ENCODE measurements at places on chromosomes 4 and X. TPM values are rescaled to one million over a fixed set of nuclear protein-coding genes. Genes with fewer than 3 reads are reported as not detected.
A peak's percentile ranks its signal among the peaks of the same experiment; 100 is the strongest.

Gene ARAP2
- total RNA-seq: 14.3 TPM

Gene MAP7D2
- total RNA-seq: 0.64 TPM

Gene PNMA5
- not detected for total RNA-seq

Gene PRDM5
- total RNA-seq: 10.3 TPM

Gene PRSS12
- total RNA-seq: 12.9 TPM

Gene PRKG2
- 1.1 TPM for total RNA-seq

DNA sequence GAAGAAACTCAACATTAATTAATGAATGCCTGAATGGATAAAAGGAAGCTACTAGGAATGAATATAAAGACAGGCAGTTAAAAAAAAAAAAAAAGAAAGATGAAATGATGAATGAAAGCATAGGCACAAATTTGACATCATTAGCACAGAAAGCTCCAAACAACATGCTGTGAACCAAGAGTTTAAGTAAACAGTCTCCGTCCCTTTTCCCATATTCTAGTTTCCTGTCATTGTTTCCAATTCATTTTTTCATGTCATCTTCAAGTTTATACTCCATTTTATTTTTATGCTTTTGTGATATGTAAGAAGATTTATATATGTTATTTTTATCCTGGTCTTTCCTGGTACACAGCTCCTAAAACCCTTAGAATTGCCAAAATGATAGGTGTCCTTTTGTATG, 17.7 kb upstream of the AASDH start:
- no peak overlapping the region for H3K4me3 ChIP-seq
- no peak for DNase-seq
- no peaks in the 10 kb centered on the region for H3K27me3 ChIP-seq
- H3K27ac ChIP-seq: no peak overlapping the region

GRCh38 chr4:138535316-138535715, 293.2 kb upstream of the SLC7A11 start:
- no peak for DNase-seq
- no peaks in the 10 kb centered on the region for H3K36me3 ChIP-seq
- no peaks in the 10 kb centered on the region for H3K27me3 ChIP-seq
- no peaks in the 10 kb centered on the region for H3K4me1 ChIP-seq

DNA sequence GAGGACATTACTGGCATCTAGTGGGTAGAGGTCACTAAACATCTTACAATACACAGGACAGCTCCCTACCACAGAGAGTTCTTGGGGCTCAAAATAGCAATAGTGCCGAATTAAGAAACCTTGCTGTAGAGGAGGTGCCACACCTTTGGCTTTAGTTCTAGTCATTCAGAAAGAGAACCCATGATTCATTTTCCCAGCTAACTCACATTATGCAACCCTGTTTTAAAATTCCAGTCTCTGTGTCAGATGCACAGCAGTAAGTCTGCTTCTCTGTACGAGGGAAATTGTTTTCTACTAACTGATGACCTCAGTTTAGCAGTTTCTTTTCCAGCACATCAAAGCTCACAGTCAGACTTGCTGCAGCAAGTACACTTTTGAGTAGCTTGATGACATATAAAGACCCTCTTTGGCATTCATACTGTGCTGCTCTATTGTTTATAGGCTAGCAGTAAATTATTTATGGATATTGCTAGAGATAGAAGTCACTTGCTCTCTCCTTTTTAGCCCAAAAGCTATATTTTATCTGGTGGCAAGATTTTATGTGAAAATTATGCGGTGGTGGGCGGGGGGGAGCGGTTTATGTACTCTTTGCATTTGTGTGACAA, 487.8 kb upstream of the MAGEB18 start:
- H3K4me3 ChIP-seq: no peak overlapping the region
- H3K36me3 ChIP-seq: no peaks in the 10 kb centered on the region
- no peaks in the 10 kb centered on the region for H3K27me3 ChIP-seq
- no peak overlapping the region for H3K27ac ChIP-seq

- H3K36me3 ChIP-seq: no peaks in the 10 kb centered on the region
- DNase-seq: no peak
- no peak overlapping the region for H3K4me3 ChIP-seq
- no peak overlapping the region for H3K27ac ChIP-seq
- no peaks in the 10 kb centered on the region for H3K4me1 ChIP-seq
These were observed 275.5 kb downstream of the CFAP299 start for GRCh38 chr4:80610845-80611677.

GRCh38 chrX:39753293-39753996, 344.3 kb downstream of the BCOR start:
- peak overlapping the region; percentile 51 for H3K27ac ChIP-seq
- no peak overlapping the region for H3K4me3 ChIP-seq
- no peak for DNase-seq
- peaks cover 14% of the 10 kb centered on the region for H3K4me1 ChIP-seq
- H3K27me3 ChIP-seq: no peaks in the 10 kb centered on the region
- H3K36me3 ChIP-seq: no peaks in the 10 kb centered on the region

DNA sequence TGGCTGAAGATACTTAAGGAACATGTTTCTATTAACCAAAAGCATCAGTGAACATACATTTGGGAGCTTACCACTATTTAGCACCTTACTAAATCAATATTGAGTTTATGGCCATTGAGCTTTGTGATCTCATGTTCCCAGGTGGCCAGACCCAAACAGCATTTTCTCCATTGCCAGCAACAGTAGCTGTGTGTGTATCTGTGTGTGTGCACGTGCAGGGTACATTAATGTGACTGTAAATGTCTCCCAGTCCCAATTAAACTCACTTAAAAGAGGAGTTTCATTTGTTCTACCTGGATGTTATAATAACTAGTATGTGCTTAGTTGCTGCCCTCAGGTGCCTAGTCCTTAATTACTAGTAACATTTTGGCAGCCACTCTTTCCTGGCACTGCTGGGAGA, 282.4 kb downstream of the NR3C2 start:
- H3K27me3 ChIP-seq: no peaks in the 10 kb centered on the region
- H3K27ac ChIP-seq: no peak overlapping the region
- H3K36me3 ChIP-seq: no peaks in the 10 kb centered on the region
- DNase-seq: no peak
- no peak overlapping the region for H3K4me3 ChIP-seq
- H3K4me1 ChIP-seq: peaks cover 5% of the 10 kb centered on the region

DNA sequence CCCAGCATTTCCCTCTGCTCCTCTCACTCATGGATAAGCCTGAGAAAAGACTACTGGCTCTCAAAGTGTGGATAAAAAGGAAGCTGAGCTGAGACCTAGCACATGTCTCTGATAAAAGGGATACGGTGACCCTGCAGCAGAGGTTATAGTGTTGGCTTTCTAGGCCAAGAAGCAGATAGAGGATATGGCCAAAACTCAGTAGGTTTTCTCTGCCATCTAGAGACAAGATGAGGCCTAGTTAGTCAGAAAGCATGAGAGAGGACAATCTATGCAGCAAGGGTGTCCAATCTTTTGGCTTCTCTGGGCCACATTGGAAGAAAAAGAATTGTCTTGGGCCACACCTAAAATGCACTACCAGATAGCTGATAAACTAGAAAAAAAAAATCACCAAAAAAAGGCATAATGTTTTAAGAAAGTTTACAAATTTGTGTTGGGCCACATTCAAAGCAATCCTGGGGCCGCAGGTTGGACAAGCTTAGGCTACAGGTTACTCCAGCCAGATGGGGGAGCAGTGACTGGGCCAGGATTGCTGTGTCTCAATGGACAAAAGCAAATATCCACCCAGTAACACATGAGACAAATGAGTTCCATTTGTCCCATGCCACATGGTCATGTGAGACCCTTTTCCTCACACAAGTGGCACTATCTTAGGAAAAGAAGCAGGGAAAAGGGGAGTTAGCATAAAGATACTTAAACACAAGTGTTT, 411.4 kb downstream of the INPP4B start:
- no peak for DNase-seq
- H3K27ac ChIP-seq: no peak overlapping the region
- H3K4me1 ChIP-seq: no peaks in the 10 kb centered on the region
- no peaks in the 10 kb centered on the region for H3K27me3 ChIP-seq
- H3K4me3 ChIP-seq: no peak overlapping the region

DNA sequence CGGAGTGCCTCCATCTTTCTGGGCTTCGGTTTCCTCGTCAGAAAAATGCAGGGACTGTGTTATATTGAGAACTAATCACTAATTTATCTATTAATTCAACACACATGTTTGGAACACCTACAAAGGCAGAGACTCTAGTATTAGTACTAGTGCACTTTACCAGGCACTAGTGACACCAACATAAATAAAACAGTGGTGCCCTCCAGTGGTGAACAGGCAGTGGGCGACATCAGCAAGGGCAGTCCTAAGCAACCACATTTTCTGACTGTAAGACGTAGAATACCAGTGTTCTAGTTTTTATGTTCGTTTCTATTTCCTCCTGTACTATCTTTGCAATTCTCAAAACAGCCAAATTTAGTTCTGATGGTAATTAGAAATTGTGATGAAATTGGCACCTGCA, 69.1 kb upstream of the UCP1 start:
- no peaks in the 10 kb centered on the region for H3K4me1 ChIP-seq
- no peak overlapping the region for H3K27ac ChIP-seq
- H3K4me3 ChIP-seq: no peak overlapping the region

DNA sequence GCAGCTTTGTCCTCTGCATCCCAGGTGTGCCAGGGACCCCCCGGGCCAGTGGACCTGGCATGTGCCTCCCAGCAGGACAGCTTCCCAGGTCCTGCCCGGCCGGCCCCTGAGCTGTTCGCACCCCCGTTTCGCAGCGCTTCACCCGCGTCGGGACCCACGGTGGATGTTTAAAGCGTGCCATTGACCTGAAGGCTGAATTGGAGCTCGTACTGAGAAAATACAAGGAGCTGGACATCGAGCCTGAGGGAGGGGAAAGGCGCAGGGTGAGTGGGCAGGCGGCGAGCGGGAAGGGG, 7.9 kb downstream of the UVSSA start:
- no peak overlapping the region for H3K4me3 ChIP-seq
- no peak overlapping the region for H3K27ac ChIP-seq
- H3K4me1 ChIP-seq: no peaks in the 10 kb centered on the region
- no peaks in the 10 kb centered on the region for H3K36me3 ChIP-seq
- no peak for DNase-seq

DNA sequence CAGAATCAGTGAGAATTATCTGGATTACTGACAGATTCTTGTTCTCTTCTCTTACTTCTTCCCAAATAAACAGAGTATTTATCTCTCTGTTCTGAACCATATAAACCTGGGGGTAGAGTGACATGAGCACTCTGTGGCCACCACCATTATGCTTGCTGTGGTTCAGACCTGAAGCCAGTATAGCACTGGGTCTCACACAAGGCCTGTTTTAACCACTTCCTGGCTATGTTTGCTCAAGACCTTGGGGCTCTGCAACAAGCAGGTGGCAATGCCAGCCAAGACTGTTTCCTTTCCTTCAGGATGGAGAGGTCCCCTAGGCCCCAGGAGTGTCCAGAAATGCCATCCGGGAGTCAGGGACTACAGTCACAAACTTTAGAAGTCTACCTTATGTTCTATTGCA, 21.7 kb upstream of the HEPH start:
- H3K4me3 ChIP-seq: no peak overlapping the region
- no peaks in the 10 kb centered on the region for H3K4me1 ChIP-seq
- no peak overlapping the region for H3K27ac ChIP-seq
- H3K36me3 ChIP-seq: no peaks in the 10 kb centered on the region

Data from pancreas (tissue), 10 donors.